ENCODE measurements at places on chromosomes 13 and 19.

GRCh38 chr13:27401210-27401609, 23.2 kb upstream of the GTF3A start:
- no peak for DNase-seq

DNA sequence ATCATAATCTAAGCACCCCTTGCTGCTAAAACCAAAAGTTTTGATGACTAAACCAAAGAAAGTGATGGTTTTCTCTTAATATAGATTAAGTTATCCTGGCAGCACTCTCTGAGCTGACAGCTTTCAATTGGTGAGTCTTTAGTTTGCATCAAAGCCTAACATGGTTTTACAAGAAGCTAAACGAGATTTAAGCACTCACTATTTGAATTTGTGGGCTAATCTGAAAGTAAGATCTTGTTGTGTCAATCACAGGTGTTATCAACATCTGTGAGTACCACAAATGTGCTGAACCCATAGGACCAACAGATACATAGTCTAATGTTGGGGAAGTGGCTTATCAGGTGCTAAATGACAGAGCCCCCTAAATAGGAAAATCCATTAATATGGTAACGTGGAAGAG, 223.9 kb downstream of the LHFPL6 start:
- DNase-seq, result no peak

- no peak for DNase-seq
These were observed 44.8 kb upstream of the LPAR6 start for GRCh38 chr13:48457578-48458242.

GRCh38 chr13:65387743-65388347, 1842.3 kb downstream of the PCDH9 start:
- no peak for DNase-seq

DNA sequence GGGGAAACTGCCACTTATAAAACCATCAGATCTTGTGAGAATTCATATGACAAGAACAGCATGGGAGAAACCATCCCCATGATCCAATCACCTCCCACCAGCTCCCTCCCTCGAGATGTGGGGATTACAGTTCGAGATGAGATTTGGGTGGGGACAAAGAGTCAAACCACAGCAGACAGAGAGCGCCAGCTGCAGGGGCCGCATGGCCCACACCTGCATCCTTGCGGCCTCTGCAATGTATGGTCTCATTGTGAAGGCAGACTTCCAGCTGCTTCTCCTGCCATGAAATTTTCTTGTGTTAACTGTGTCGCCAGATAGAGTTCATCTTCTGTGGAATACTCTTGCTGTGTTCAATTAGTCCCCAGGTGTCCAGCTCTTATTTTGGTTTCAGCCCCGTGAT, 17.3 kb upstream of the SLC15A1 start:
- no peak for DNase-seq

GRCh38 chr19:16420781-16421386, 50.9 kb downstream of the EPS15L1 start:
- DNase-seq, result no peak

DNA sequence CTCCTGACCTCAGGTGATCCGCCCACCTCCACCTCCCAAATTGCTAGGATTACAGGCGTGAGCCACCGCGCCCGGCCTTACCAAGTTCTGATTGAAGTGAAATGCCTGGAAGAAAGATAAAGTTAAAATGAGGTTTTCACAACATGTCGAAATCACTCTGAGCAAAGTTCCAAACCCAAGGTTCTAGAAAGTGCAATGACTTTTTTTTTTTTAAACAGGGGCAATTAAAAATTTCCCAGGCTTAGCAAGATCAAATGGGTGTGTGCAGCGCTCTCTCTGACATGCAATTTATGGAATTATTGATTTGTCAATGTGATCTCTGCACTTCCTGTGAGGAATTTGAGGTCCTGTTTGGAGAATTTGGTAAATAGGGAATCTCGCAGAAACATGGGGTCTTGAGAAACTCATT, 12.8 kb upstream of the MAP2K2 start:
- no peak for DNase-seq

GRCh38 chr13:27139565-27139964, 32.0 kb downstream of the USP12 start:
- no peak for DNase-seq

- no peak for DNase-seq
These were observed 4.9 kb downstream of the LIPE start for GRCh38 chr19:42422092-42422900.

Measured in iris pigment epithelial cell (primary cell).